Stimulated activated CD8-positive, alpha-beta memory T cell treated with anti-CD3 and anti-CD28 coated beads, Interleukin-15, amount 100 ng/mL, for 48 hours (primary cell): ENCODE measurements at places on chromosomes 11 and 22.
A peak's percentile ranks its signal among the peaks of the same experiment; 100 is the strongest.

DNA sequence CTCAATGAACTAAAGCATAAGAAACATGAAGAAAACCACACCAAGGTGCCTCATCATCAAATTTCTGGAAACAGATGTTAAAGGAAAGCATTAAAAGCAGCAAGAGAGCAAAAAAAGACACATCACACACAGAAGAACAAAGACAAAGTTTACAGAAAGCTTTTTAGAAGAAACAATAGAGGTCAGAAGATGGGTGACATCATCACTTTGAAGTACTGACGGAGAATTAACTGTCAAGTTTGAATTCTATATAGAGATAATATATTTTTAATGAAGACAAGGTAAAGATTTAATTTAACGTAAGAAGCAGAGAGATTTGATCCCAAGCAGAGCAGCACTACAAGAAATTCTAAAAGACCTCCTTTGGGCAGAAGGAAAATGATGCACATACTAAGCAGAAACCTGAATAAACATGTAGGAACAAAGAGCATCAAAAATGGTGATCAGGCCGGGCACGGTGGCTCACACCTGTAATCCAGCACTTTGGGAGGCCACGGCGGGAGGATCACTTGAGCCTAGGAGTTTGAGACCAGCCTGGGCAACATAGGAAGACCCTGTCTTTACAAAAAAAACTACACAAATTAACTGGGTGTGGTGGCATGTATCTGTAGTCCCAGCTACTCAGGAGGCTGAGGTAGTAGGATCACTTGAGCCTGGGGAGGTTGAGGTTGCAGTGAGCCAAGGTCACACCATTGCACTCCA is 63.3 kb upstream of the RTL6 start:
- DNase-seq: no peak

DNA sequence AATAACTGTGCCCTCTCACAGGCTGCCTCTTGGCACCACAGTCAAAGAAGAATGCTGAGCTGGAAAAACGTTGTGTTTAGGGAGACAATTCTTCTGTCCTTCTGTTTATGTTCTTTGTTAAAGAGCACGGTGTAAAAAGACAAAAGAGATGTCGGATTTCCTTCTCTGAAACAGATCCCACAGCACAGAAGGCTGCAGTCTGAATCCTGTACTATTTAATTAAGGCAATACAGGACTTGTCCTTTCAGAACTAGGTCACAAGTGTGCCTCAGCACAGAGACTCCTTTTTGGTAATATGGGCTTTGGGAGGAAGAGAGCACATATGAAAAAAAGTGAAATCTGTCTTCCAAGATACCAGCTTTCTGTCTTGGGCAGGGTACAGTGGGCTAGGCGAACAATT is 201.2 kb downstream of the NTM start:
- no peak for DNase-seq

DNA sequence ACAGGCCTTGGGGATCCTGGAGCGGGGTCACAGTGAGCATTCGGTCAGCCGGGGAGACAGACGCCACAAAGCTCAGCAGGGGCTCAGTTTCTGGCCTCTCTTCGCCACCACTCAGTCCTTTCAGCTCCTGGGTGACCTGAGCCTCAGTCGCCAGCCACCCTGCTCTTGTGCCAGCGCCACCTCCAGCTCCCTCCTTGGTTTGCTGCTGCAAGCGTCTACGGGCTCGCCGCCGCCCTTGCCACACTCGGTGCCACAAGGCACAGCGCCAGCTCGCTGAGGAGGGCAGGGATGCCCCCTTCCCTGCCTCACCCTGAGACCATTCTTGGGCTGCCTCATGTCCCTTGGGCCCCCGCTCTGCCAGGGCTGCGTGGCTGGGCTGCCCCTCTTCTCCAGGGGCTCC is 1.5 kb upstream of the EEF1G start:
- no peak for DNase-seq

GRCh38 chr11:33996498-33997454 is 54.8 kb upstream of the CAPRIN1 start:
- DNase-seq: peak; percentile 47

- DNase-seq: no peak
Measured at GRCh38 chr11:1937616-1938342, 9.4 kb upstream of the MRPL23 start.

DNA sequence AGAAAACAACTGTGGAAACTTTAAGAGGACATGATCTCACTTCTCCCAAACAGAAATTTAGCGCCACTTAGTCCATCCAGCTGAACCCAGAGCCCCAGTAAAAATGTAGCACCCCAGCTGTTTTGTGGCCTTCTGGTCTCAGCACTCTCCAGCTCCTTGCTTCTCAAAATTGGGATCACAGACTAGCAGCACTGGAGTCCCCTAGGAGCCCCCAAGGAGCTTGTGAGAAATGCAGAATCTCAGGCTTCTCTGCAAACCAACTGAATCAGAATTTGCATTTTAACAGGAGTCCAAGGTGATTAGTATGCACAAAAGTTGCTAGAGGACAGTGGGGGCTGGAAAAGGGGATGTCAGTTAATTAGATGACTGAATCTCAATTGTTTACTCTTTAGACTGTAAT is 89.8 kb upstream of the FIBIN start:
- no peak for DNase-seq

- DNase-seq: no peak
Measured at GRCh38 chr22:20206709-20207215, 55.9 kb upstream of the CCDC188 start.

GRCh38 chr22:36552289-36552688 is 23.3 kb upstream of the EIF3D start:
- no peak for DNase-seq

DNA sequence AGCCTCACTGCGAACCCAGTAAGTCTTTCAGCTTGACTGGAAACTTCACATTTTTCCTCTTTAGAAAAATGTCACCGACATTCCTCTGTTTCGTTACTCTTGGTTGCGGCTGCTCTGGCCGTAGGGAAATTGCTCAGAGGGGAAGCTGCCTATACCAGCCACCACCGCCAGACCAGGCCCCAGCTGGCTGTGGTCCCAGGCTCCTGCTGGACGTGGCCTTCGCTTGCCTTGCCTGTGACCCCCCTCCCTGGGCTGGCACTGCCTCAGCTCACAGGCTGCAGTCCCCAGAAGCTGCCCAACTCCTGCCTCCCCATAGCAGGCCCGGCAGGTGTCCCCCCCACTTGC is 197.8 kb downstream of the MN1 start:
- no peak for DNase-seq

GRCh38 chr11:33320814-33321330 is 63.7 kb downstream of the HIPK3 start:
- DNase-seq: no peak

DNA sequence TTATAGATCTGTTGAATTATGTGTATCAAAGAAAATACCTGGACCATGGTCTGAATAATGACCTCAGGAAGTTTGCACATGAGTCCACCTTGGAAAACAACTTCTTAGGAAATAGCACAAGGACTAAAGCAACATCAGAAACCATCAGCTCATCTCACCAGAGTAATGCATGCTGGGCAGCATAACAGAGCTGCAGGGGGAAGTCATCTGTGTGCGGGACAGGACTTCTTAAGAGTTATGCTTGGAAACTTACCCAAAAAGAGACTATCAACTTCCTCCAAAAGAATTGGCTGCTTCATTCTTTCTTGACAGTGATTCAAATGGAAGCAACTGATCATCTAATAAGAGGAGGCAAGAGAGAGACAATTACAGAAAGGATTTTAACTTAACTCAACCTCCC is 2.5 kb downstream of the OR56B4 start:
- no peak for DNase-seq

DNA sequence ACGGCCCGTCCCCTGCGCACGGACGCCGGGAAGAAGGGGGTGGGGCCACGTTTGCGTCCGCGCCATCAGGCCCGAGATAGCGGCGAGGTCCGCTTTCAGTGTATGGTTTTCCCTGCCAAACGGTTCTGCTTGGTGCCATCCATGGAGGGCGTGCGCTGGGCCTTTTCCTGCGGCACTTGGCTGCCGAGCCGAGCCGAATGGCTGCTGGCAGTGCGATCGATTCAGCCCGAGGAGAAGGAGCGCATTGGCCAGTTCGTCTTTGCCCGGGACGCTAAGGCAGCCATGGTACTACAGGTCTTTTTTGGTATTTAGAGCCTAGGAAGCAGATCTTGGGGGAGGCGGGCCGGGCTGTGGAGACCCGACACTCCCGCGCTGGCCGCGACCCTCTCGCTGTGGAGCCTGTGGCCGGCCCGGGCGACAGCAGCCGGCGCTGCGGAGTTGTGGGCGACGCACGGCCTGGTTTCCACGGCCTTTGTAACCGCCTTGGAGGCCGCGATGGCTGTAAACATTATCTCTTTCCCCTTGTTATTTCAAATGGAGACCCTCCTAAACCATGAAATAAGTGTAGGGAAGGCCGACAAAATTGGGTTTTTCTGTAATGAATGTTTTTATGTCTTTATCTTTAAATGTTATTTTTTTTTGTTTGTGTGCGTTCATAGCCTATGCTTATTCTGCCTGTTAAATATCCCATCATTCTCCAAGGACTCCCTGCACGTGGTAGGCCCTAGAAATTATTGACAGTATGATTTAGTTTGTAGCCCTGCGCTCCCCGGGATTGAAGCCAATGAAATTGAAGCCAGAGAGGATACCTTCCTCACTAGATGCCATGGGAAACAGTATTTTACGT is at the start of gene AASDHPPT:
Gene AASDHPPT, plus strand, starts transcription at position 54 of the 847 bp plus-strand sequence. Its CDS starts 49 bp downstream, at position 103.
- DNase-seq: no peak

GRCh38 chr11:370070-370941 is 1.0 kb downstream of the B4GALNT4 start:
- DNase-seq: no peak

DNA sequence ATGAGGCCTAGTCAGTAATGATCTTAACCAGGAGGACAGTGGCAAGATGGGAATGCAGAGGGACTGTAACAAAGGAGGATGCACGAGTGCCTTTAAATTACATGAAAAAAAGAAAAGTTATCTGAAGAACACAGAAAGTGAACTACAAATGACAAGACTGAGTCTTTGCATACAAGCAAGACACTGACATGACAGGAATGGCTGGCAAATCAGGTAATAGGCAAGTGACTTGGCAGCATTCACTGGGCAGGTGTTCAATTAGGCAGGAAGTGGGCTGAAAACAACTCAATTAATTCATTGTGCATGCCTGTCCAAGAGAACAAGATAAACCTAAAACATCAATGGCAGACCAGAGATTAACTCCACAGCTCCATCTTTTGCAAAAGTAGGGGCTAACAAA is 24.0 kb downstream of the SMCO4 start:
- DNase-seq: no peak

- no peak for DNase-seq
Measured at GRCh38 chr11:44088377-44088776, 7.1 kb upstream of the EXT2 start.

GRCh38 chr11:121347094-121347493 is 54.5 kb downstream of the SC5D start:
- no peak for DNase-seq
